ENCODE measurements at places on chromosomes 7 and 10. TPM values are rescaled to one million over a fixed set of nuclear protein-coding genes. Genes with fewer than 3 reads are reported as not detected.

DNA sequence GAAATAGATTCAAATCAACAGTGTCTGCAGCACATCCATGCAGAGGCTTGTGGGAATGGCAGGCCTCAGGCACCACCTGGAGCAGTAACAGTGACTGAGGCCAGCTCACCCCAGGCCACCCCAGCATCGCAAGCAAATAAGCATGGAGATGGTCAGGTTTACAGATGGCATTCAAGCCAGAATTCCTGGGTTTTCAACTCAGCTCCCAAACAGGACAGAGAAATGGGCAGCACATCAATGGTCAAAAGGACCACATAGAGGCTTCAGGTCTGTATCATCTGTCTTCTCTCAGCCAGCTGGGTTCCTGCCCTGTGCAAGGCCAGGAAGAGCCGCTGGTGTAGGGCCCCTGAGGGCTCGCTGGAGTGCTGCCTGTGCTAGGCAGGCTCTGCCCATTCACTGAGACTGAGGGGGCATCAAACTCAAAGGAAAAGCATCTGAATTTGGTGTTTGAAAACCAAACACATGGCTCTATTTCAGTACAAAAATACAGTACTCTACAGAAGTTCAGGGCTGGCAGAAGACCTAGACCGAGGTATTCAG is 112.5 kb downstream of the KMT2E start:
- DNase-seq: no peak

DNA sequence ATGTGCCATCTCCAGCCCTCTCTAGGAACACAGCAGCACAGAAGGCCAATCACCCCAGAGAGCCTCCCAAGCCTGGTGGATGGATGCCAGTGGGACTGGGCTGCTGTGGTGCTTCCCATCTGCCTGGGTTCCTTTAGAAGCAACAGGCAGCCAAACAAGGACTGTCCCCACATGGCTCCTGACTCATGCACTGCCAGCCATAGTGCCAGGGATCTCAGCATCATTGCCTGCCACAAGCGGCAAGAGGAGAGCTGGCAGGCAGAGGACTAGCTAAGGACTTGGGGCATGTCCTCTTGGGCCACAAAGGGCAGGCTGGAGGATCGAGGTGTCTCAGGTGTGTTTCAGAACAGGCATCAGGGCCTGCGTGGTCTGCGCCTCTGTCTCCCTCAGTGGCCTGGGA is 23.4 kb upstream of the FIGNL1 start:
- no peak for DNase-seq

GRCh38 chr7:81514546-81514945 is 255.3 kb downstream of the HGF start:
- DNase-seq: no peak

DNA sequence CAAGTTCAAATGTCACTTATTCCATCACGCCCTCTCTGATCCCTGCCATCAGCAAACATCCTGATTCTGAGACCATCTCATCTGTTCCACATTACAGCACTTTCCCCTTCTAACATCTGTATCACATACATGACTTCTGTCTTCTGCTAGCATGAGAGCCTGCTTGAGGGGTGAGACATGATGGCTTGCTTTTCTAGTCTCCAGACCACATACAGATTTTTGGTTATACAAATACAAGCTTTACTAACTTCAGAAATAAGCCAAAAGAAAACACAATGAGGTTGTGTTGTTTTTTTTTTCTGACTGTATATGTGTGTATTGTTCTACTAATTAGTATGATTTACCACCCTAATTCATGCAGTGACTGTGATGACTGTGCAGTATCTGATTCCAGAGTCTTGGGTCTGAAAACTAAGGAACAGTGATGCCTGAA is 34.3 kb downstream of the NAPEPLD start:
- DNase-seq: no peak

DNA sequence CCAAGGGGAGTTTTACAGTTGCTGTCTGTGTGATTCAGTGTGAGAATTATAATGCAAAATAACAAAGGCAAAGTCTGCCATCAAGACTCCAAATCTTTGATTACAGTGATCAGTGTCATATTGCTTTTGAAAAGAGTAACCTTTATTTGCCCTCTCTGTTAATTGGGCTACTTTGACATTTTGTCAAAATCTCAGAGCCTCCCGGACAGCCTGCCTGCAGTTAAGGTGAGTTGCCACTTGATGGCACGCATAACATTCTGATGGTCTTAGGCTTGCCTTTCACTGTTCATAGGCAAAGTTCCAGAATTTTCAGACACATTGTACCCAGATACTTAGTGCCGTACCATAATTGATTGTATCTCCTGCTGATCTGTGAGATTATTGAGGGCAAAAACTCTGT is 253.5 kb downstream of the ABCA13 start:
- DNase-seq: no peak

DNA sequence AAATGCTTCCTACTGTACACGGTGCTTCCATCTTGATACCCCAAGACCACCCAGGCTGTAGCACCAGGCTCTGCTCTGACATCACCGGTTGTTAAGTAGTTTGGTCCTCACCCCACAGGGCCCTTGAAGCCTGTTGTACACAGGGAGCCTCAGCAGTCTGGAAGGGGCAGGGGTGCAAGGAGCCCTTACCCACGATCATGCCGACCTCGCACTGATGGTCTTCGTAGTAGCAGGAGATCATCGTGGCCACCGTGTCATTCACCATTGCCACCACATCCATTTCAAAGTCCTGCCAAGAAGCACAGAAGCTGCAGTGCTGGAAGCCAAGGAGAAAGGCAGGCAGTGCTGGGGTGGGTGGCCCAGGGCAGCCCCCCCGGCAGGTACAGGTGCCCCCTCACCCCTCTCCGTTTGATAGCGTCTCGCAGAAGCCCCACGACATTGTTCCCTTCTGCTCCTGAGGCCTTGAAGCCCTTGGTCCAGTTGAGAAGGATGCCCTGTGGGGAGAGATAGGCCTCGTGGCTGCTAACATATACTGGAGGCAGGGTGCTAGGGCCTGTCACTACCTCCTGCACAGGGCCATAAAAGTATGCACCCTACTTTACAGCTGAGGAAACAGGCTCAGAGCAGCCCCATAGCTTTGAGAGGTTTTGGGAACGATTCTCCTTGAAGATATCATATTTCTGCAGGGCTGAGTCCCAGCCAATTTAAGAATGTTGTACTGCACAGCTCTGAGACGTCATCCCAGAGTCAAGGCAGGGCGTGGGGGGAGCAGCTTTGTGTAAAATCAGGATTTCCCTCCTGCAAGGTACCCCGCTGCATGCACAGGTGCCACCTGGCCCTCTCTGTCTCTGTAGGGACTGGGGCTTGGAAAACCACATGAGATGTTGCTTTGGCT is 8.7 kb upstream of the MYL7 start:
- no peak for DNase-seq

DNA sequence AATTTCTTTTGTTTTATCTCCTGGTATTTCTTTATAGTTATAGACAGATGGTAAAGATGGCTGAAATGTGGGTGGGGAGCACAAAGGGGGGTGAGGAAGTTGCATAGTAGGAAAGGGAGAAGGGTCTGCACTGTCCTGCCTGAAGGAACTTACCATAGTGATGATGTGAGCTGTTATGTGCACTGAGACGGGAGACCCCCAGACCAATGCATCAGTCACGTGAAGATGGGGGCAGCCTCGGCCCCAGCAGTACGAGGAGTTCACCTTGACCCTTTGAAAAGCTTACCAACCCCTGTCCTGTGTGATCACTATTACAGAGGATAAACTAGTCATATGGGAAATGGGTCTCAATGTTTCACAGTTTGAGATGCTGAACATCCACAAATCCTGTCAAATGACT is 316.3 kb downstream of the TNS3 start:
- DNase-seq: no peak

DNA sequence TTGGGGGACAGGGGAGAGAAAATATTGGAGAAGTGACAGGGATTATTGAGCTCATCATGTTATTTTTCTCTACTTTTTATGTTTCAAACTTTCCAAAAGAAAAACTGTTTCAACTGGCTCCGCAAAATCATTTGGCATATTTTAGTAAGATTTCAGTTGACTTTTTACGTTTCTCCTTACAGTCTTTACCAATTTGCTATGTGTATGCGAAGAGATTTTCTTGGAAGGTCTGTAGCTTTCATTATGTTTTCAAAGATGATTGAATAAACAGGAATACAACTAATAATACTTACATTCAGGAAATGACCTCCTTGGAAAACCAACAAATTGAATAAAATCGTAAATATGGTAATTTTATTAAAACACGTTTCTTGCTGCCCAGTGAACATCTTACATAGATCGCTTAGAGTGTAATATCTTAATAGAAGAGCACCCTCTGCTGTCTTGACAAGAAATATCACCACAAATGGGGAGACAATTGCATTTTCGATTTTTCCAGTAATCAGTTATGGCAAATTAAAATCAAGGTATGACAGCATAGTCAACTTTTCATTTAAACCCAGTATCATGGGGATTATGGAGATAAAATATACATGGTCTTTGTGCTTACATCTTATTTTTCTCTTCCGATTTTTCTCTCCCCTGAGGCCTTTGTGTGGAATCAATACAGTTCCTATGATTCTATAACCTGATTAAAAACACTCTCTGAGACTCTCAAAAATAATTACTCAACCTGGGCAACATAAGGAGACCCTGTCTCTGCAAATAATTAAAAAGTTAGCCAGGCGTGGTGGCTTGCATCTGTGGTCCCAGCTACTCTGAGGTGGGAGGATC is 43.1 kb downstream of the MBL2 start:
- no peak for DNase-seq

DNA sequence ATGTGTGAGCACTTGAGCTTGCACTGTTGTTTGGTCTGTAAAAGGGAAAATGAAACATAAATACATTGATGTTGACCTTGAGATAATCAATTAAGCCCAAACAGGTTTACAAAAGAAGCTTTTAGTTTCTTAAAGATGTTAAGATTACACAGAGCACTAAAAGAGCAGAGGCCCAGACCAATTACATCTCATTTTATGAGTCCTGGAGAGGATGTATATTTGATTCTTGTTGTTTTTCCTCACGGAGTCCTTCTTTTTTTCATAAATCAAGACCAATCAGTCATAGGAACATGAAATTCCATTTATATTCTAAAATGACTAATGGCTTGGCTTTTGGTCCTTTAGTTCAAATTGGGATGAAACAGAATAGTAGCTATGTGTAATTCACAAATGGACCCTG is 249.7 kb upstream of the NPY start:
- no peak for DNase-seq

DNA sequence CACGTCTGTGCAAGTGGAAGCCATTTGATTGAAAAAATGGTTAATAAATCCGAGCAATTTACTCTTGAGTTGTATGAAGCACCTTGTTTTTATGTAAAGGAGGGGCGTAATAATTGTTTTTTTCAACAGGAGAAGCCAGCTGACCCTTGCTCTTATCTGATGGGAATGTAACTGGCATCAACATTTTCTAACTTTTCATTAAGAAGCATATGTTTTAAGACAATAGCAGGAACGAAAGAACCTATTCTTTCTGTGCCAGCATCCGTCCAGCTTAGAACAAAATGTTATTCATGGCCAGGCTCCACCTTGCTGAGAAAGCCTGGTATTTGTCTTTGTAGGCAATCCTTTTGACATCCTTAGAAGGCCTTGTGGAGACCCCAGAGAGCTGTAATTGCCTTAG is 22.2 kb upstream of the AFAP1L2 start:
- DNase-seq: no peak

- DNase-seq: no peak
These were observed 33.0 kb downstream of the CYP26A1 start for GRCh38 chr10:93106631-93107072.

SUN3 gene
- total RNA-seq: not detected

CCDC7 gene
- 22.2 TPM for total RNA-seq

GRCh38 chr7:82051601-82052000 is 281.8 kb upstream of the HGF start:
- no peak for DNase-seq

- no peak for DNase-seq
These were observed 40.6 kb upstream of the BMPR1A start for GRCh38 chr10:86715836-86716235.

DNA sequence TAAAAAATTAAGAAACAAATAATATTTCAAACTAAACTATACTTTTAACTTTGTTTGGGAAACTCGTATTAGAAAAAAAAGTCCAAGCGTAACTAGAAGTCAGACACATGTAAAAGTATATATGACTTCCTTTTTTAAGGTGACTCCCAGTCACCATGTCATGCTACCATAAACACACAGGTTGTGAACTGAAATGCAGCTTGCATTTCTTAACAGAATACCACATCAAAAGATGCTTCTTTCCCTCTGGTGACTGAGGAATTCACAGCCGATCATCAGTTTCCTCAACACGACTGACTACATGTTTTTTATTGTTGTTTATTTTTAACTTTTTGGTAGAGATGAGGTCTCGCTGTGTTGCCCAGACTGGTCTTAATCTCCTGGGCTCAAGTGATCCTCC is 445.0 kb downstream of the PARD3 start:
- no peak for DNase-seq

- DNase-seq: peak; percentile 67
These were observed at the start of gene PON3 for GRCh38 chr7:95396136-95397032. Gene PON3, minus strand, starts transcription at chr7:95396375. Its CDS starts 25 bp downstream, at chr7:95396350.

DNA sequence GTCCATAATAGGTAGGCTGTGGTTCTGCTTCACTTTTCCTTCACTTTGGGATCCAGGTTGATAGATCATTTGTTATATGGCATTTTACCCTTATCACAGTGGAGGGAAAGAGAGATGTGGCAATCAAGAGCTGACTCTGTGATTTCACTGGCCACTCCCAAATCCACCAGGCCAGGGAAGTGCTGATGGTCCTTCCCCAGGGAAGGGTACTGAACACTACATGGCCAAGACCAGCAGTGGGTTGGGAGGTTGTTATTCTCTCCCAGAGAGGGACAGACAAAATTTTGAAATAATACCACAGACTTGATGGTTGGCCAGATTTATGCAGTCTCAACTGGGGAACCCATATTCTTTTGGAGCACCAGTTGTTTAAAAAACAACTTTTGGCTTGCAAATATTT is 102.5 kb downstream of the SND1 start:
- no peak for DNase-seq

- no peak for DNase-seq
These were observed 10.9 kb downstream of the MACC1 start for GRCh38 chr7:20206104-20206896.

THSD7A gene
- 1.5 TPM for total RNA-seq

- DNase-seq: no peak
These were observed 25.6 kb upstream of the ADGRA1 start for GRCh38 chr10:133062085-133062484.

GPR146 gene
- total RNA-seq: 30.6 TPM

- DNase-seq: peak; percentile 87
These were observed 945 bp upstream of the RHEB start for GRCh38 chr7:151520419-151521261.

GPR15LG gene
- not detected for total RNA-seq

DNA sequence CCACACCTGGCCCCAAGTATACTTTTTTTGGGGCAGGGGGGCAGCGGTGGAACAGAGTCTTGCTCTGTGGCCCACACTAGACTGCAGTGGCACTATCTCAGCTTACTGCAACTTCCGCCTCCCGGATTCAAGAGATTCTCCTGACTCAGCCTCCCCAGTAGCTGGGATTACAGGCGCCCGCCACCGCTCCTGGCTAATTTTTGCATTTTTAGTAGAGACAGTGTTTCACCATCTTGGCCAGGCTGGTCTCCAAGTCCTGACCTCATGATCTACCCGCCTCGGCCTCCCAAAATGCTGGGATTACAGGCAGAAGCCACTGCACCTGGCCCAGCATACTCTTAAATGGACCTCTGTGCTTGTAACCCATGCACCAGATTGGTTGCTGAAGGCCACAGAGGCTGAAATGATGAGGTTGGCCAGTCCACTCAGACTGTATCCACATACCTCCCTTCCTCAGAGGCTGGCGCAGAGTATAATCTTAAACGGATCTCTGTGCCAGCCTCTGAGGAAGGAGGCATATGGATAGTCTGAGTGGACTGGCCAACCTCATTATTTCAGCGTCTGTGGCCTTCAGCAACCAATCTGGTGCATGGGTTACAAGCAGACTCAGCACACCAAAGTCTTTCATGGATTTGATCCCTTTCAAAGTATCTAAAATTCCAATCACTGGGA is 3.0 kb downstream of the CALN1 start:
- DNase-seq: no peak

FEZF1 gene
- total RNA-seq: not detected
